ENCODE measurements at places on chromosomes 11 and 22. TPM values are rescaled to one million over a fixed set of nuclear protein-coding genes. Genes with fewer than 3 reads are reported as not detected.

Gene APOA4
- total RNA-seq, result not detected

Gene AGBL2
- total RNA-seq, result 1.2 TPM

DNA sequence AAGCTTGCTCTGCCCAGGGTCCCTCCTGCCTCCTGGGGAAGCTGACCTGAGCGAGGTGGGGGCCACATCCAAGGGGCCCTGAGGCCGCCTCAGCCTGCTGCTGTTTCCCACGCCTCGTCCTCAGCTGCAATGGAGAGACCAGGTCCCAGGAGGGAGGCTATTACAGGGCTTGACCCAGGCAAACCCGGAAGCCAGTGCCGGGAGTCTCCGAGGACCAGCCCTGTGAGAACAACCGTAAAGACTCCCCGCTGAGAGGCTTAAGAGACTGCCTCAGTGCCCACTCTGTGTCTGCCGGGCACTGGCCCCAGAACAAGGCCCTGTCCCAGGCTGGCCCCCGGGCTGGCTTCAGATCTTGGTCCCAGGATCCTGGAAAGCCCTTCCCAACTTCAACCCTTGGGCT lies 124.3 kb upstream of the FGF3 start:
- DNase-seq, result no peak

Gene TP53AIP1
- total RNA-seq, result not detected

- DNase-seq, result no peak
Measured at GRCh38 chr22:25497716-25498115, 66.8 kb upstream of the GRK3 start.

Gene MRPL48
- total RNA-seq, result 30.8 TPM

- no peak for DNase-seq
Measured at GRCh38 chr11:9740202-9740883, 76.5 kb downstream of the SWAP70 start.

GRCh38 chr11:8699903-8700302 lies 17.3 kb downstream of the RPL27A start:
- peak; percentile 73 for DNase-seq

GRCh38 chr11:47448566-47449427 lies at the start of gene RAPSN:
Gene RAPSN (minus strand): TSS chr11:47449136. CDS start chr11:47448964, 172 bp downstream.
- no peak for DNase-seq

- DNase-seq, result no peak
Measured at GRCh38 chr22:32810555-32811133, 9.1 kb downstream of the TIMP3 start.

- no peak for DNase-seq
Measured at GRCh38 chr22:46673205-46673604, 53.0 kb downstream of the GRAMD4 start.

DNA sequence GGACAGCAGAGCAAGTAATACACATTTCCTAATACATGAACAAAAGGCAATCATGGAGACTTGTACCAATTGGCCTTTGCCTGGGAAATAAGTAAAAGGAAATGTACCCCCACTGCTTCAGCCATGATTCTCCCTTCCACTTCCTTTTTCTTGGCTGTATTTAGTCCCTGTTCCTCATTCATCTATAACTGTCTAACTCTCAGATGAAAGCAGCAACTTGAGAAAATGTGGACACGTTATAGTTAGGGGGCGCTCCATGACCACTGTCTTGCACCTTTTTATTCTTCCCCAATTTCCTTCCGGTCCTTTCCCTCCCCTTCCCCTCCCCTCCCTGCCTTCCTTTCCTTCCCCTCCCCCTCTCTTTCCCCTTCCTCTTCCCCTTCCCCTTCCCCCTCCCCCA lies 61.3 kb upstream of the BARX2 start:
- no peak for DNase-seq

GRCh38 chr11:111996129-111996528 lies 29.1 kb upstream of the DLAT start:
- DNase-seq, result no peak

Gene SNX32
- 0.54 TPM for total RNA-seq

- no peak for DNase-seq
Measured at GRCh38 chr11:708511-708910, 2.5 kb downstream of the EPS8L2 start.

DNA sequence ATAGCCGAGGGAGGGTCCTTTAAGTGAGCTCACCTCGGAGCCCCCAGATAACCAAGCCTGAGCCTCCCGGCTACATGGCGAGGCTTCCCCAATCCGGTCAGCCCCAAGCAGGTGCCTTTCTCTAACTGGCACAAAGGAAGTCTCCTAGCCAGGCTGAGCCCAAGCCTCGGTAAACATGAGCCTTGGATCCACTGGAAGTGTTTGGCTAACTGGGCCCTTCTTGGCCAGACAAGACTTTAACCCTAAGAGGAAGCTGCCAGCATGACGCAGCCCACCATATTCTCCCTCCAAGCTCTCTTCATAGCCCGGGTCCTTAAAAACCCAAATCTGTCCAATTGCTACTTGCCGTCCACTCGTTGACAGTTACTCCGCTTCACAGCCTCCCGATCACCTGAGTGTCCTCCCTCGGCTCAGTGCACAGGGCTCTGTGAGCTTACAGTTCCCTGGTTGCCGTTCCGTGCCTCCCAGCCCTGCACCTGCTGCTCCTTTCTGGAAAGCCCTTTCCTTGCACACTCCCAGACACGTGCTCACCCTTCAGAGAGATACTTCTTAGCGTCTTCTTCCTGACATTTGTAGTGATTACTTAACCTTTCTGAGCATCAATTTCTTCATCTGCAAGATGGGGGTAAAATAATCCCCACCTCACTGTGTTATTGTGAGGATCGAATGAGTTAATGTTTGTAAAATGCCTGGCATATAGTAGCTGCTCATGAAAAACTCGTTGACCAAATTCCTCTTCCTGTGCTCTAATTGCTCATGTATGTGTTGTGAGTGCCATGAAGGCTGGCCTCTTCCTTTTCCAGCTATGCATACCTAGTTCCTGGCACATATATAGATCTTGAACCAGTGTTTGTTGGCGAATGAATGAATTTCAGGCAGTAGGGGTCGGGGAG lies 25.6 kb downstream of the TXN2 start:
- DNase-seq, result no peak

- DNase-seq, result no peak
Measured at GRCh38 chr11:68579455-68579854, 104.9 kb upstream of the GAL start.

DNA sequence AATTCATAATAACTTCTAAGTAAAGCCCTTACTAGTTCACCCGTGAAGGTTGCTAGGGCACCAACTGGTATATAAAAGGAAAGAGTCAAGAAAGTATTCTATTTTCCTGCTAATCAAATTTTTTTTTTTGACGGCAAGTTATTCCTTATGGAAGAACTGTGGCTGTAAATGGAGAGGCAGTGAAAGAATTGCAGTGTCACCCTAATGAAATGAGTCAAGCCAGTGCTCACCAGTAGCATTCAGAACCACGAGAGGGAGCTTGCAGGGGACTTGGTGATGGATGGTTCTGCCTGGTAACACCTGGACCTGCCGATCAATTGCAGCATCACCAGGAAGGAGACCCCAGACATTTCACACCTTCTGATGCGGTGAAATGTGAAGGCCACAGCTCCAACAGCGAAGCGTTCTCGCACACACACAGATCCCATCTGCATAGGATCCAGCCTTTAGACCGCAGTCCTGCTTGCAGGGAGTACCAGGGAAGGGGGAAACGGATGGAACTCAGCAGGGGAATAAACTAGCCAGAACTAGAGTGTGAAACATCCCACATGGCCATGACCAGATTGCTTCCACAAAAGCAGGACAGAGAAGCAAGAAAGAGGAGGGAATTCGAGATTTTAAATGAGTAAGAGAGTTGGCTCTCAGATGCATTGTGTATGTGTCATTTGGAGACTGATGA lies 326.2 kb downstream of the TBC1D22A start:
- no peak for DNase-seq

GRCh38 chr11:47443028-47443700 lies 5.8 kb downstream of the RAPSN start:
- DNase-seq, result no peak

- DNase-seq, result no peak
Measured at GRCh38 chr22:35154937-35155387, 89.0 kb downstream of the ISX start.

- no peak for DNase-seq
Measured at GRCh38 chr11:85752890-85753581, 57.9 kb downstream of the SYTL2 start.

Gene PLEKHB1
- 31.2 TPM for total RNA-seq

DNA sequence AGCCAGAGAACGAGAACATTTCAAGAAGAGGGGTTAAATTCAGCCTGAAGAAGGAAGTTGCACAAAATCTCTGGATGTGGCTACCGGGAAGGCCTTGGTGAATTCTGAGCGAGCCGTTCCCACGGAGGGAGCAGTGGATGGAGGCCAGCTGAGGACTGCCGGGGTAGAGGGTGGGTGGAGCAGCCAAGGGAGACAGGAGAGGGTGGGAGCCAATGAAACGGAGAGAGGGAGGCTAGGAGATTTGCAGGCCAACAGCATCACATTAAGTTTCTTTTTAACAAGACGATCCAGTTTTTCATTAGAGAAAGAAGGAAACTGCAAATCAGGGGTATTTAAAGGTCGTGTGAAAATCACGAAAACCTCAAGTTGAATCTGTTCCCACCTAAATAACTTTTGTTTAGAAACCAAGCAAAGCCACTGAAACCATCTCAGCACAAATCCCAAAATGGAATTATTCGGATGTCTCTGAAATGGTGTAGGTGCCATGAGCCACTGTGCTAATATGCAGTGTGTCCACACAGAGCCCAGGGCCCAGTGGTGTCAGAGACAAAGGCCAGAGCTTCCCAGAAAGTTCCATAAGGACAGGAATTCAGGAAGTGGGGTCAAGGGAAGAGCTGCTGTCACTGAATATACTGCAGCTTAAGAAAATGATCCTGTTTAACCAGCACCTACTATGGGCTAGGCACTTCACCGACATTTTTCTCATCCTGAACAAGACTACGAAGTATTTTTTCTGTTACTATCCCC lies 59.7 kb upstream of the SLC35C1 start:
- no peak for DNase-seq

GRCh38 chr11:11660363-11660740 lies 38.5 kb upstream of the GALNT18 start:
- no peak for DNase-seq

DNA sequence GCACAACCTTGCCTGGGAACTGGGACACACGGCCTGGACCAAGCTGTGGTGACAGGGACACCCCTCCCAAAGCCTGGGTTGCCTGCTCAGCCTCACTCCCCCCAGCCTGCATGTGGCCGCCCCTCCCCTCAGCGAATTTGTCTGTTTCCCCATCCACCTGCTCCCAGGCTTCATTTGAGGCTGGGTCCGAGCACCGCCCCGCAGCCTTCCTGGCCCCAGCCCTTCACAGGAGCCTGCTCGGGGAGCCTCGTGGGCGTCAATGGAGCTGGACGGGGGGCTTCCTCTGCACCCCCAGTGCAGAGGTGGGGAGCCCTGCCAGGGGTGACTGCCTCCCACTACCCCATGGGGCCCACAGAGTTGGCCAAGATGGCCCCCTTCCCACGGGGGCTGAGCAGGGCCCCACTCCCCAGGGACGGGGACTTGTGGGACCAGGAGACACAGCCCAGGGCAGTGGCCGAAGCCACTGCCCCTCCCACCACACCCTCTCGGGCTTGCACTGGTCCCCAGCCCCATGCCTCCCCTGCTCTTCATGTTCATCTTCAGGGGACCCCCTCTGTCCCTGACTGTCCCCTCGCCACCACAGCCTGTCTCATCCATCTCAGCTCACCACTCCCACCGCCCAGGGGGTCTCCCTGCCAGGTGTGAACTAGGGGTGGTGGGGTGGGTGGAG lies 91.7 kb downstream of the WNT7B start:
- no peak for DNase-seq

- DNase-seq, result no peak
Measured at GRCh38 chr11:113243696-113244095, 70.7 kb upstream of the TTC12 start.

DNA sequence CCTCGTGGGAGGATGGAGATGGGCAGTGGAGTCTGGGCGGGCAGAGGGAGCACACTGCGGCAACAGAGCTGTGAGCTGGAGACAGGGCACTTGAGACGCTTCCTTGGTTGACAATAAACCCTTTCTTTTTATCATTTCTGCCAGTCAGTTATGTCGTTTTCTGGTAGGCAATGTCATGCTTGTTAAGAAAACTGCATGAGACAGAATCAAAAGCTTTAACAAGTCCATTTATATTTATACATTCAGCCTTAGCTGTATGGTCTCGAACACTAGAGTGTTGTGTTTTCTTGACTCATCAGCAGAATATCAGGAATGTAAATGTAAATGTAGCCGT lies 31.9 kb downstream of the PPFIA1 start:
- no peak for DNase-seq

DNA sequence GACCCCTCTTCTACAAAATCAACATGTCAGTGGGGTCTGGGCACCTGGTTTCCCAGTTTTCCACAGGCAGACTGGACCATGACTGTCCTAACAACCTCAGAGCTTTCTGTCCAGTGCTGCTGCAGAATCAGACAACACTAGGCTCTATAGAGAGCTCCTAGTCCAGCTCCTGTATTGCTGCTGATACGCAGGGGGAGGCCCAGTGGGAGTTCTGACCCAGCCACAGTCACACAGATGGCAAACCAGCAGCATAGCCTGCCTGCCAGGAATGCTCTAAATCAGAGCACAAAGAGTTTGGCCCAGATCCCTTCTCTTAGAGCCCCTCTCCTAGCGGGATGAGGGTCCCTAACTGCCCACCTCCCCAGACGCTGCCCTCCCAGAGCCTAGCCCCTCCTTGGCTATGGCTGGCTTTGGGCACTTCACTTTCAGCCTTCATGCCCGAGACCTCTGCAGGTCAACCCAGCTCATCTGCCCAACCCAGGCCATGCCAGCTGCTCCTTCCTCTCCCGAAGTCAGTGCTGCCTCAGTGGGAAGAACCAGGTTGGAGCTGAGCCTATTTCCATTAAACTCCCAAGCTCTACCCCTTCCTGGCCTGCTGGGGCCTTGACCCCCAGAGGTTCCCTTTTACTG lies 15.8 kb upstream of the SLCO2B1 start:
- DNase-seq, result no peak

DNA sequence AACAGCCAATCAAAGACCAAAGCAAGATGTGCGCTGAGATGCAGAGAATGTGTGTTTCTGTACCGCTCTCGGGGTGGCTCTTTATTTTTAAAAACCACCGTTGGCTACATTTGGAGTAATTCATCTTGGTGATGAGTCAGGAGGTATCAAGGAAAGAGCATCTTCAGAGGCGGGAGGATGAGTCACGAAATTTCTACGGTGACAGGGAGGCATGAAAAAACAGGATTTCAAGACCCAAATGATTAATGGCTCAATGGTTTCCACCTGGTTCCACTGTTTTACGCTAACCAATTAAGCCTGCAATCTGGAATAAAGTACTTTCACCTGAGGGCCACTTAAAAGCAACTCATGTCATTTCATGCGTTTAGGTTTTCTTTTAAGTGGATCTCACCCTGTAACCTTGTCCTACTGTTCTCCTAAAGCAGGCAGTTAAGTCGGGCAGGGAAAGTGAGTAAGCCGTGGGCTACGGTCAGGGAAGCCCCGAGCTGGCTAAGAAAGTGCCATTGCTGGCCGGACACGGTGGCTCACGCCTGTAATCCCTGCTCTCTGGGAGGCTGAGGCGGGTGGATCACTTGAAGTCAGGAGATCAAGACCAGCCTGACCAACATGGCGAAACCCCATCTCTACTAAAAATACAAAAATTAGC lies 74.6 kb downstream of the CELSR1 start:
- DNase-seq, result no peak
